ENCODE measurements at places on chromosomes 7 and 10. TPM values are rescaled to one million over a fixed set of nuclear protein-coding genes. Genes with fewer than 3 reads are reported as not detected.

DNA sequence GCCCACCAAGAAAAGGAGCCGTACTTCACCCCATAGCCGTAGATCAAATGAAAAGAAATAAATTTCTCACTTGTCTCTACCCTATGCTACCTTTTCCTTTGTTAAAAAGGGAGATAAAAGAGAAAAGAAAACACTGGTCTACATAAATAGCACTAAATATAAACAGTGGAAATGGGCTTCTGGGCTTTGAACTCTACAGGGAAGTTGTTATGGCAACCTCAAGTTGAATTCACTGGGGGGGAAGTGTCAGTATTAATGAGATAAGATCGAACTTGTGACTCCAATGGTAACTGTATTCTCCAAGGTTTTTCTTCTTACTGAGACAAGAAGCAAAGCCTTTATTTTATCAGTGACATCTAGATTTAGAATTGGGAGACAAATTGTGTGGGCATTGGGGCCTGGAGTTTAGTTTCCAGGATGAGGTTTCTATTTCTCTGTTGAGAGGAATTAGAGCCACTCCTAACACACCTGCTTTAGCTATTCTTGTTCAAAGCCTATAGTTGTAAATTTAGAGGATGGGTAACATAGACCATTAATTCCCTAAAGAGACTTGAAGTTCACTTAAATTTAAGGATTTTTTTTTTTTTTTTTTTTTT lies 604.3 kb upstream of the GALNT17 start:
- H3K4me3 ChIP-seq, result no peak overlapping the region
- no peak for DNase-seq
- no peaks in the 10 kb centered on the region for H3K36me3 ChIP-seq
- no peaks in the 10 kb centered on the region for H3K4me1 ChIP-seq
- no peaks in the 10 kb centered on the region for H3K27me3 ChIP-seq

DNA sequence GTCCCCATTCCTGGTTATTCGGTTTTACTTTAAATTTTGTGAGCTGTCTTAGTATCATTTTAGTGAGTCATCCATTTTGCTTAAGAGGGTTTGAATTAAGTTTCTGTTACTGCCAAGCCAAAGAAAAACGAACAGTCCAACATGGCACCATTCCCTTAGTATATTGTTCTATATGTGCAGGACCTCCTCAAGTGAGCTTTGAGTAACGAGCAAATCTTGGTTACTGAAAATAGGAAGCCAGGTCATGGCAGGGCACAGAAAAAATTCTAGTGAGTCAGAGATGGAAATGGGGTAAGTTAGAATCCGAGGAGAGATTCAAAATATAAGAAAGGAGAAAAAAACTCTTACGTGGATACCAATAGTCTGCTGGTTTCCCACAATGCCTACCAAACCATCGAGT lies 292.9 kb downstream of the BAMBI start:
- no peak overlapping the region for H3K27ac ChIP-seq
- H3K4me1 ChIP-seq, result no peaks in the 10 kb centered on the region
- no peaks in the 10 kb centered on the region for H3K36me3 ChIP-seq
- H3K4me3 ChIP-seq, result no peak overlapping the region
- H3K27me3 ChIP-seq, result no peaks in the 10 kb centered on the region
- DNase-seq, result no peak

DNA sequence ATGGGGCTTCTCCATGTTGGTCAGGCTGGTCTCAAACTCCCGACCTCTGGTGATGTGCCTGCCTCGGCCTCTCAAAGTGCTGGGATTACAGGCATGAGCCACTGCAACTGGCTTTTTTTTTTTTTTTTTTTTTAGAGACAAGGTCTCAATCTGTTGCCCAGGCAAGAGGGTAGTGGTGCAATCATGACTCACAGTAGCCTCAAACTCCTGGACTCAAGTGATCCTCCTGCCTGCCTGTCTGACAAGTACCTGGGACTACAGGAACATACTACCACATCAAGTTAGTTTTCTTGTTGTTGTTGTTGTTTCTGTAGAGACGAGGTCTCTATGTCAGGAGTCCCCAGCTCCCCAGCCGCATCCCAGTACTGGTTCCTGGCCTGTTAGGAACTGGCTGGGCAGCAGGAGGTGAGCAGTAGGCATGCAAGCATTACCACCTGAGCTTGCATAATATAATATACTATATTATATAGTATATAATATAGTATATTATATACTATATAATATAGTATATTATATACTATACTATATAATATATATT lies 55.7 kb downstream of the TPK1 start:
- H3K27me3 ChIP-seq, result no peaks in the 10 kb centered on the region
- H3K4me1 ChIP-seq, result no peaks in the 10 kb centered on the region
- DNase-seq, result no peak
- H3K4me3 ChIP-seq, result no peak overlapping the region
- no peaks in the 10 kb centered on the region for H3K36me3 ChIP-seq
- H3K27ac ChIP-seq, result no peak overlapping the region

GRCh38 chr7:131883769-131884168 lies 327.3 kb upstream of the PODXL start:
- no peaks in the 10 kb centered on the region for H3K27me3 ChIP-seq
- no peak overlapping the region for H3K27ac ChIP-seq
- no peak for DNase-seq
- H3K36me3 ChIP-seq, result no peaks in the 10 kb centered on the region
- no peaks in the 10 kb centered on the region for H3K4me1 ChIP-seq

Gene MEST
- total RNA-seq, result 101 TPM

- peaks cover 28% of the 10 kb centered on the region for H3K4me1 ChIP-seq
- H3K4me3 ChIP-seq, result no peak overlapping the region
- DNase-seq, result no peak
- no peaks in the 10 kb centered on the region for H3K27me3 ChIP-seq
- H3K27ac ChIP-seq, result peak overlapping the region; percentile 53
Measured at GRCh38 chr10:30510932-30511700, 77.1 kb downstream of the MAP3K8 start.

DNA sequence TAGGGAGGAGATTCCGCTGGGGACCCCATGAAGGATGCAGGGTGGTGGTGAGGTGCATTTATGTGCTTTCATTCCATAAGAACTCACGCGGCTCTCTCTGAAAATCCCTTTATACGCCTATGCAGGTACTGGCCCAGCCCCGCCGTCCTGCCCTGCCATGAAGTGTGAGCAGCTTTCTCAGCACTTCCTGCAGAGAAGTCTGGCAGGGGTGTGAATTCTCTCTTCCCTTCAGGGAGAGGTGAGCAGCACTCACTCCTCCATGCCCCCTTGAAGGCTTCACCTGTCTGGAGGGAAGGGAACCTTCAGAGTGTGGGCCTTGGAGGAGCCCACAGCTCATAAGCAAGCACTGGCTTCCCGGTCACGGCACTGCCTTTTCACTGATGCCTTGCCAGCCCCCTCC lies 34.0 kb downstream of the PPP2R2D start:
- DNase-seq, result no peak
- H3K4me3 ChIP-seq, result no peak overlapping the region
- no peaks in the 10 kb centered on the region for H3K27me3 ChIP-seq
- H3K27ac ChIP-seq, result no peak overlapping the region
- no peaks in the 10 kb centered on the region for H3K36me3 ChIP-seq

DNA sequence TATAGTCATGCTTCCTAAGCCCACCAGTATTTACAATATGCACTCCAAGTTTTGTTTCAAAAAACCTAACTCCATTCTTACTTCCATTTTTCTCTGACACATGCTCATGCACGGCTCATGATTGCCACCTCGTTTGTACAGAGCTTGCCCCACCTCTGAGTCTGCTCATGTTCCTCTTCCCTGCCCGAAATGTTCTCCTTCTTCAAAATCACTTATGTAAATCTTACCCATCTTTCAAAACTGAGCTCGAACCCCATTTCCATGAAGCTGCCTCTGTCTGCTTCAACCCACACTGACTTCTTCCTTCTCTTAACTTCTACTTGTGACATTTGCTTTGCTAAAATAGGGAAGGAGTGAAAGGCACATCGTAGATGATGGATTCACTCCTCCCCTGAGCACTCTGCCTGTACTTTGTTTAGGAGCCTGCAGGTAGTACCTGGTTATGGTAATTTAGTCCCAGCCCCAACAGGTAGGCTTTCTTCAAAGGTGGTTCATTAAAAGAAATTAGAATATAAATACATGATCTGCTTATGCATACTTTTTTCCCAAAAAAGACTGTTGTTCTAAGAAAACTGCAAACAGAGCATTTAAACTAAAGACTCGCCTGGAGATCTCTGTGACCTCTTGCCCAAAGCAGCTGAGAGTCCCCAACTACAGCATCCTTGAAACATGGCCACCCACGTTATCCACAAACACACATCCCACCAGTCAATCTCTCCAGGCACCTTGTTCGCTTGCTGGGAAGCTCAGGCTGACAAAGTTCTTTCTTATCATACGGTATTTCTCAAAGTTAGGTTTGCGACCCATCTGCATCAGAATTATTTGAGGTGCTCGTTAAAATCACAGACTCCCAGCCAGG lies 172.0 kb downstream of the DGKI start:
- H3K4me1 ChIP-seq, result no peaks in the 10 kb centered on the region
- no peak overlapping the region for H3K27ac ChIP-seq
- no peaks in the 10 kb centered on the region for H3K27me3 ChIP-seq
- DNase-seq, result no peak
- H3K4me3 ChIP-seq, result no peak overlapping the region

DNA sequence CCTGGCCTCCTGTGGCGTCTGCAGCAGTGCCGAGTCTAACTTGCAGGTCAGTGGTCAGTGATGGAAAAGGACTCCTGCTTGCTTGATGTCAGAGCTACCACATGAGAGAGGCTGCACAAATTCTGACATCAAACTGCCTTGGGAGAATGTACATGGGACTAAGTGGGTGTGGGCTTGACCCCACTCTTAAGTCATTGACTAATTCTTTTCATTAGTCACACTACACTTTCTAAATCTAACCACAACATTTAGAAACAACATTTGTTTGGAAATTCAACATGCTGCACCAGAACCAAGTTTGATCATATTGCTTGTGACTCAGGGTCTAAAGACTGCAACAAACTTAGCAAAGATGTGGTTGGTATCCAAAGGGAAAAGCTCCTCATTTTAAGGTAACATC lies 24.4 kb upstream of the CDC14C start:
- no peak for DNase-seq
- H3K4me1 ChIP-seq, result no peaks in the 10 kb centered on the region
- no peaks in the 10 kb centered on the region for H3K36me3 ChIP-seq
- no peaks in the 10 kb centered on the region for H3K27me3 ChIP-seq
- no peak overlapping the region for H3K27ac ChIP-seq

- H3K36me3 ChIP-seq, result no peaks in the 10 kb centered on the region
- H3K4me3 ChIP-seq, result peak overlapping the region; percentile 91
- peak; percentile 35 for DNase-seq
- H3K27ac ChIP-seq, result peak overlapping the region; percentile 90
- peaks cover 45% of the 10 kb centered on the region for H3K4me1 ChIP-seq
Measured at GRCh38 chr7:30027065-30027456, 559 bp upstream of the FKBP14 start.

Gene PKD2L1
- total RNA-seq, result 0.37 TPM

GRCh38 chr10:9707216-9707615 lies 1310.5 kb upstream of the CELF2 start:
- H3K4me1 ChIP-seq, result no peaks in the 10 kb centered on the region
- no peaks in the 10 kb centered on the region for H3K27me3 ChIP-seq
- no peaks in the 10 kb centered on the region for H3K36me3 ChIP-seq
- no peak for DNase-seq

DNA sequence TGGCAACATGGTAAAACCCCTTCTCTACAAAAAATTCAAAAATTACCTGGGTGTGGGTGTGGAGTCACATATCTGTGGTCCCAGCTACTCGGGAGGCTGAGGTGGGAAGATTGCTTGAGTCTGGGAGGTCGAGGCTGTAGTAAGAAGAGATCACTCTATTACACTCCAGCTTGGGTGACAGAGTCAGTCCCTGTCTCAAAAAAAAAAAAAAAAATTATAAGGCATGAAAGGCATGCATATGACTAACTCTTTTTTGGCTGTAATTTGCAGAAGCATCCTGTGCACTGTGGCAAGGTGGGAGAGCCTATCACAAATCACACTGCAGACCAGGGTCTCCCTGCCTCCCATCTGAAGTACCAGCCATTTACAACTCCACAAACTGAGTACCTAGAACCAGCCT lies 14.1 kb upstream of the MYPN start:
- no peaks in the 10 kb centered on the region for H3K4me1 ChIP-seq
- H3K27me3 ChIP-seq, result no peaks in the 10 kb centered on the region
- H3K36me3 ChIP-seq, result no peaks in the 10 kb centered on the region
- H3K27ac ChIP-seq, result no peak overlapping the region
- DNase-seq, result no peak

GRCh38 chr7:45917658-45918057 lies 3.4 kb downstream of the IGFBP3 start:
- no peak overlapping the region for H3K4me3 ChIP-seq
- H3K36me3 ChIP-seq, result no peaks in the 10 kb centered on the region
- no peak overlapping the region for H3K27ac ChIP-seq
- H3K4me1 ChIP-seq, result peaks cover 23% of the 10 kb centered on the region
- DNase-seq, result peak; percentile 80

DNA sequence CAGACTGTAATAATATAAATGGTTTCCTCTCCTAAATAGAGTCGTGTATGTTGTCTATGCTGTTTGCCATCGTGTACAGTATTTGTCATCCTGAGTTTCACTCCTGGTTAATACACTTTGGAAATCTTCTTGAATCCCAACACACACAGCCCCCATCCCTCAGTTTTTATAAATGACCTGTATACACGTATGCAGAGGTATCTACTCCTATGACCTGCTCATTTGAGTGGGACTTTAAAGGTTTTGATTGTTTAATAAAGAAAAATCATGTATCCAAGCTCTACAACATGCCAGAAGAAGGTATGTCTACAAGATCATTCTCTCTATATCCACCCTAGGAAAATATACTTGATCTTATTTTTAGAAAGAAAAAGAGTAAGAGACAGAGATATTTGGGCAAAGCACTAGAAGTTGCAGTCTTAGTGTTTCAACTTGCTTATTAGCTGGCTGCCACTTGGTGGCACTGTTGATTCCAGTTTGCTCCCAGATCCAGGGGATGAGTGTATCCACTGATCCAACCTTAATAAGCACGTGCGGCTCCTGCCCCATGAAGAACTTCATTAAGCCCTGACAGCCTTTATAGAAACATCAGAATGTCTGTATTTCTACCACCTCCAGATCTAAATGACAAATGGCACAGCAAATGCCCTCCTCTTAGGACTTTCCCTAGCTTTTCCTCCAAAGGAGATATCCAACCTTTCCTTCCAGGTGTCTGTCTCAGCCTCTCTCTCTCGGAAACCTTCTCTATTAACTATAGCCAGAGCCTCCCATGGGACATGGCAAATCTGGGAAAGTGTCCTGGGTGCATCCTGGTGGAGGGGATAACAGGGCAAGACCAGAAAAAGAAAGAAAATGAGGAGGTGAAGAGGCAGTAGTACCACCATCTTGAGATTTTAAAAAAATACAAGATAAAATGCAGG lies 181.6 kb upstream of the NEBL start:
- no peaks in the 10 kb centered on the region for H3K27me3 ChIP-seq
- H3K36me3 ChIP-seq, result no peaks in the 10 kb centered on the region
- no peak overlapping the region for H3K4me3 ChIP-seq
- peaks cover 7% of the 10 kb centered on the region for H3K4me1 ChIP-seq

Gene CCSER2
- total RNA-seq, result 65.5 TPM

Gene LIPF
- total RNA-seq, result not detected

DNA sequence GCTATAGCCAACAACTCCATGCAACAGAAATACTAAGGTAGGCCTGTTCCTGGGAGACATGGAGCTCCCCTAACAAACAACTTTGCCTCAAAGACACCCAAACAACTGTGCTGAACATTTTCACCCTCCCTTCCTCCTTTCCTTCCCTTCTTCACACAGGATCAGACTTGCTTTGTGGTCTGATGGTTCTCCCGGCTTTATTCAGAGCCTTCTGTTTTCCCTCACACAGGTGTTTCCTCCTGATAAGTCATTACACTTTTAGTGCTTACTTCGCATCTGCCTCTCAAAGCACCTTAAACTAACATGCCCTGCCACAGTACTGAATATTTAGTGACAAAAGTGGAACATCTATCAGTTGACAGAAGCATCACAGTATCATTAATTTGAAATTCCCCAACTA lies 56.3 kb upstream of the YAE1 start:
- no peaks in the 10 kb centered on the region for H3K36me3 ChIP-seq
- H3K27me3 ChIP-seq, result no peaks in the 10 kb centered on the region
- no peak for DNase-seq
- no peak overlapping the region for H3K4me3 ChIP-seq

Gene ANXA8
- 7.7 TPM for total RNA-seq

Gene P4HA1
- total RNA-seq, result 60.3 TPM

All from left lung (tissue), 14 donors.